Colonic mucosa (tissue), 4 donors: ENCODE measurements at places on chromosomes 12 and 14. TPM values are rescaled to one million over a fixed set of nuclear protein-coding genes. Genes with fewer than 3 reads are reported as not detected.

NYNRIN gene
- 13.0 TPM for total RNA-seq

CFAP251 gene
- 0.64 TPM for total RNA-seq

DNA sequence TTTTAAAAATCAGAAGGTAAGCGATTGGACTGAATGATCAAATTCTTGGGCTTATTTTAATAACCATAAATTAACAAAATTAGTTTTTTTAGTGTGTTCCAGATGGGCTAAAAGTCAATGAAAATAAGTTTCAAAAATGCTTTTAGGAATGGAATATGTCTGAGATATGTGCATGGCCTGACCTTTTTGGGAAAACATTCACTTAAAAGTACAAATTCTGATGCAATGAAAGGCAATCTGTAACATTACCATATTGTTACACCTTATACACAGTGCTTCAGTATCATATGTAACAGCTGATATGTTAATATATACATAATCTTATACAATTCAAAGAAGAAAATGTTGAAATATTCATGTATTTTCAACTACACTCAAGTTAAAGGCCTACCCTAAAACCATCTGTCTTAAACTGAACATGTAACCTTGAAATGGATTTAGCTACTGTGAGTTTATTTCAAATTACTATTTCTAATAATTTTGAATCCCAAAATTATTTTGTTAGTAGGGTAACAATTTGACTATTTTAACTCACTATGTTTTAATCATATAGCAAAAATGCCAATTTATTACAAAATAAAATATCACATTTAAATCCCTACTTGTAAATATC is 84.8 kb downstream of the EEA1 start:
- H3K27me3 ChIP-seq, result no peaks in the 10 kb centered on the region
- H3K4me1 ChIP-seq, result no peaks in the 10 kb centered on the region
- no peak for DNase-seq
- no peak overlapping the region for H3K27ac ChIP-seq
- no peak overlapping the region for H3K4me3 ChIP-seq

DNA sequence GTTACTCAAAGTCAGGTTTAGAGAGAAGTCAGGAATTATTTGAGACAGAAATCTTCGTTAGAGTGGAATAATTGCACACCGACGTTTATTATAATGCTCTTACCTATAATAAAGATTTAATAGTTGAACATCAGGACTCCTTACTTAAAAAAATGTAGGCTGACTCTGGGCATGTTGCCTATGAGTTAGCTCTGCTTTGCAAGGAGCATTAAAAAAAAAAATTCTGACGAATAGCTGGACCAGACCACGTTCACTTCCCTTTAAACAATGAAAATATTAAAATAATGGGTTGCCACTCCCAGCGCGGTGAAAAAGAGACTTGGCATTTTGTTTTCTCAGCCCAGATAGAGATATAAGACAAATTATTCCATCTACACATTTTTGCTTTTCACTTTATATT is 574 bp upstream of the FANCM start:
- H3K4me3 ChIP-seq, result peak overlapping the region; percentile 60
- H3K4me1 ChIP-seq, result peaks cover 10% of the 10 kb centered on the region
- DNase-seq, result peak; percentile 20
- H3K27ac ChIP-seq, result peak overlapping the region; percentile 80
- no peaks in the 10 kb centered on the region for H3K27me3 ChIP-seq

DNA sequence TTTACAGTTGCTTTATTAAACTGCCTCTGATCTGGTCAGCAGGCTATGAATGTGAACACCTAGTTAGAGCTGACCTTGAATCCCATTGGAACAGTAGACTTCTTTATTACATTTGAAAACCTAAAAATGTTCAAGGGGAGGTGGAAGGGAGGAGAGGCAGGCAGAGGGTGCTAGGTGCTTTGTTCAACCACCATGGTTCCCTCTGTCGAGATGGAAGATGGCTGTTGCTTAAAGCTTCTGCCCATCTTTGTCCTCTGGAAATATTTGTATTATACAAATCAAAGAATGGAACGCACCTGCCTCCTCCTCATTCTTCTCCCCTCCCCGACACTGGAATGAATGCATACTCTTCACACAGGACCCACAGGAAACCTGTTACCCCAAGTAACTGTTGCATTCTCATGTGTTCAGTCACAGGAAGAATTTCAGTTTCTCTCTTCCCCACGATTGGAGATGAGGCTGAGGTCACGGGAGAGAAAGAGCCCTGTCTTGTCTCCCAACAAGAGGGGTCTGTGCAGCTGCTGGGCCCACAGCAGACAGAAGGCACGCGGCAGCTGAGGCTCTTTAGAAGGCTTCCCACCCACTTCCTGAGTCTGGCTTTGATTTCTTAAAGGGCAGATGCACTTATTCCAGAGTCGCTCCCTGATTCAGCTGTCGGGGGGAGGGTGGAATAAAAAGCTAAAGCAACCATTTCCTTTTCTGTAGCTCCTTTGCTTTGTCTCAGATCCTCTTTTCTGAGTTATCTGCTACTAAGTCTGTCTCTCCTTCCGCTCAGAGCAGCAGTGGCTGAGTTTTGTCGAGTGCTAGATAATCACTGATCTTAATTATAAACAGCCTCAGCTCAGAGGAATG is 217.9 kb upstream of the BTG1 start:
- H3K27me3 ChIP-seq, result no peaks in the 10 kb centered on the region
- H3K4me3 ChIP-seq, result no peak overlapping the region
- H3K36me3 ChIP-seq, result no peaks in the 10 kb centered on the region
- no peaks in the 10 kb centered on the region for H3K4me1 ChIP-seq

- H3K27ac ChIP-seq, result no peak overlapping the region
- peak; percentile 79 for DNase-seq
- no peaks in the 10 kb centered on the region for H3K27me3 ChIP-seq
- no peaks in the 10 kb centered on the region for H3K4me1 ChIP-seq
Measured at GRCh38 chr12:2284857-2285256, 232.1 kb downstream of the CACNA1C start.

- H3K36me3 ChIP-seq, result no peaks in the 10 kb centered on the region
- DNase-seq, result peak; percentile 54
- peak overlapping the region; percentile 90 for H3K27ac ChIP-seq
- H3K4me1 ChIP-seq, result peaks cover 3% of the 10 kb centered on the region
- H3K27me3 ChIP-seq, result no peaks in the 10 kb centered on the region
- peak overlapping the region; percentile 90 for H3K4me3 ChIP-seq
Measured at GRCh38 chr12:106248846-106249371, 1.1 kb upstream of the CKAP4 start.

- no peaks in the 10 kb centered on the region for H3K36me3 ChIP-seq
- peaks cover 5% of the 10 kb centered on the region for H3K4me1 ChIP-seq
- H3K27ac ChIP-seq, result no peak overlapping the region
- H3K27me3 ChIP-seq, result peaks cover 12% of the 10 kb centered on the region
Measured at GRCh38 chr12:44873898-44874297, 2.2 kb downstream of the NELL2 start.

DNA sequence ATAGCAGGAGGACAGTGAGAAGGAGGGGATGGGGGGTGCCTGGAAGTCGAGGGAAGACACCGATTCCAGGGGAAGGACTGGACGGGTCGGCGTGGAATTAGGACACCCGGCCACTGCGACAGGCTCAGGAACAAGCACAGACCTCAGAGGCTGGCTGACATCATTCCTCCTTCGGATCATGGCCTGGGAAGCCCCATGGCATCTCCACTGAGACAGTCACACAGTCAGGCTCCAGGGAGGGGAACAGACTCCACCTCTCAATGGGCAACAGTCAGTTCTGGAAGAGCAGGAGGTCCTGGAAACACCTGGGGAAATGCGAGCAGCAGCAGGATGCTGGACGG is 67.9 kb upstream of the FBRSL1 start:
- H3K36me3 ChIP-seq, result no peaks in the 10 kb centered on the region
- peaks cover 5% of the 10 kb centered on the region for H3K27me3 ChIP-seq
- no peak overlapping the region for H3K27ac ChIP-seq
- H3K4me1 ChIP-seq, result no peaks in the 10 kb centered on the region
- H3K4me3 ChIP-seq, result no peak overlapping the region

DNA sequence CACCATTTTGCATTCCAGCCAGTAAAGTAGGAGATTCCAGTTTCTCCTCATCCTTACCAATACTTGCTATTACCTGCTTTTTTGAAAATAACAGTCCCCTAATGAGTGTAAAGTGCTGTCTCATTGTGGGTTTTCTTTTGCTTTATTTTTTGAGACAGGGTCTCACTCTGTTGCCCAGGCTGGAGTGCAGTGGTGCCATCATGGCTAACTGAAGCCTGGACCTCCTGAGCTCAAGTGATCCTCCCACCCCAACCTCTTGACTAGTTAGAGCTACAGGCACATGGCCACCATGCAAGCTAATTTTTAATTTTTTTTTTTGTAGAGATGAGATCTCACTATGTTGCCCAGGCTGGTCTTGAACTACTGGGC is 60.6 kb downstream of the NINJ2 start:
- no peak overlapping the region for H3K4me3 ChIP-seq
- H3K4me1 ChIP-seq, result no peaks in the 10 kb centered on the region
- no peak for DNase-seq
- no peak overlapping the region for H3K27ac ChIP-seq
- no peaks in the 10 kb centered on the region for H3K36me3 ChIP-seq
- no peaks in the 10 kb centered on the region for H3K27me3 ChIP-seq

- DNase-seq, result no peak
- no peak overlapping the region for H3K27ac ChIP-seq
- no peaks in the 10 kb centered on the region for H3K27me3 ChIP-seq
- H3K4me1 ChIP-seq, result peaks cover 18% of the 10 kb centered on the region
Measured at GRCh38 chr12:46400406-46400805, 27.8 kb upstream of the SLC38A2 start.
